ENCODE measurements at places on chromosomes 11 and 22.

- no peak for DNase-seq
Observed at GRCh38 chr11:63536669-63537292, at the start of gene PLAAT4. TSS of gene PLAAT4 (plus strand) at chr11:63536808. CDS start at chr11:63536869, 61 bp downstream.

- no peak for DNase-seq
Observed at GRCh38 chr11:102396708-102397563, 49.9 kb downstream of the BIRC2 start.

DNA sequence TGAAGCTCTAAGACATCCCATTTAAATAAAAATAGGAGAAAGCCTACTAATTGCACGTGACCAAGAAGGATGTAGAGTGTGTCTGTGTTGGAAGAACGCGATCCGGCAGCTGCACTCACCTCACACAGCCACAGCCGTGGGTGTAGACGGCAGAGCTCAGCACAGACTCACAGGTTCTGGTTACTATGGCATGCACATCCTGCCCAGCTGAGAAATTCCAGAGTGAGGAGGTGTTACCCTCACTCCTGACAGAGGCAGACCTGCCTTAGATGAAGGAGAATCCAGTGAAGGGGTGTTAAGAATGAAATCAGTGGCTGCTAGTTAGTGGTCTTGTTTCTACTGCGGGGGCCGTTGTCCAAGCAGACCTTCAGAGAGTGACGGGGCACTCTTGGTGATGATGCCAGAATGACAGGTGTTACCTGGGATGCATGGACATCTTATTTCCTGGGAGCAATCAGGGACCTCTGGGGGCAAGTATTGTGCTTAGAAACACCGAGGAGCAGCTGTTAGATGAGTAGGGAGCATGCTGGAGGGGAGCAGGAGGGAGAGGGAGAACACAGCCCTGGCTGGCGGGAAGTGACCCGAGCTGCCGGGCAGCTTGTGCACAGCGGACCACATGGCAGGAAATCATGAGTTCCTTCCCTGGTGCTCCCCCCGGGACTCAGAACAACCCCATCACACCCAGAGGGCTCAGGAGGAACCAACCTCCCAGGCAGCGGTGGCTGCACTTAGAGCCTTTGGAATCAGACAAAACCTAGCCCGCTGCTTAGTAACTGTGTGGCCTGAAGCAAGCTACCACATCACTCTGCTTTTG is 12.3 kb downstream of the KCNJ5 start:
- no peak for DNase-seq

- DNase-seq, result no peak
Observed at GRCh38 chr22:31923747-31924146, 20.6 kb upstream of the YWHAH start.

GRCh38 chr11:116641561-116642045 is 131.2 kb downstream of the BUD13 start:
- DNase-seq, result peak; percentile 29

DNA sequence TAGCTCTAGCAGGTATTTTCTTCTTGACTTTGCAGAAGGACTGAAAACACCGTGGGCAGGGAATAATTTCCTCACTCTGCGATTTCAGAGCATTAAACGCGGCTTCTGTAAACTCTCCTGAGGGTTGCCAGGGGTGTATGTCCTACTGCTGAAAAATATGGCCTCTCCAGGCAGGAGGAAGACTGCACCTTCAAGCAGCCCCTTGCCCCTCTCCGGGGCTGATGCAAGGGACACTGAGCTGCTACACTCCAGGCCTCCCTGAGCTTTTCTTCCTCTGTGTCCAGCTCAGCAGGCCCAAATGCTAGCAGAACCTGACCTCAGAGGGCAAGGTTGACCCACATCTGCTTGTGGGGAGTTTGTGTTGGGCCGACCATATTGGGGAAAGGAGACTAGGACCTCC is 2.2 kb downstream of the CD6 start:
- DNase-seq, result no peak

- DNase-seq, result no peak
Observed at GRCh38 chr11:123086305-123086704, 24.4 kb upstream of the HSPA8 start.

GRCh38 chr11:114921697-114922096 is 243.4 kb downstream of the NXPE2 start:
- DNase-seq, result no peak

DNA sequence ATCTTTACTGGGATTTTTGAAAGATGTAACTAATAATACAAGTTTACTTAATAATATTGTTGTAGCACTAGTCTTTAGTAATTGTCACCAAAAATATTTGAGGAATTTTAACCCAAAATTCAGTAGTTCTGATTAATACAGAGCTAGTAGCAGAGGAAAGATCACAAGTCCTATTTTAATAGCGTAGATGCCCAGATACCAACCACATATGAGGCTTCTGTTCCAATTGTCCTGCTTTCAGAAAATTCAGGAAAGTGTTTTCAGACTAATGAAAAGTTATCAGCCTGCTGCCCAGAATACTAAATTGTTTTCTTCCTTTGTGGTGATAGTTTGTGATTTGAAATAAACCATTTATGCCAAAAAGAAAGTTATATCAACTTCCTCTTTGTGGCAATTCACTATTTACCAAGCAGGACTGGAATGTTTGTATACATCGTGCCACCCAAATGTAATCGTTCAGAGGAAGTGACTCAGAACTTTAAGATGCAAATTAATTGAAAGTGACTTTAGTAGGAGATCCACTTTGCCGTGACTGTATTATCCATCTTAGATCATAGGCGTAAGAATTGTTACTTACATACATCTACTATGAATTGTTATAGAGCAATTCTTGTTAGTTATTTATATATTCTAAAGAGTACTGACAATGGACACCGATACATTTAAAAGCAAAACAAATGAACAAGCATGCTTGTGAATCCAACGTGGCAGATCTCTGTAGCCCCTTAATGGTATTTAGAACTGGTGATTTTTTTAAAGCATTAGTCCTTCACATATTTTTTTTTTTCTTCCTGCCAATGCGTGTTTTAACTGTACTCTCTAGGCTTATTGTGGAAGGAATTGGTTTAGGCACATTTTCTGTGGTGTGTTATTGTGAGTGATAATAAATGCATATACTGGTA is 231.0 kb downstream of the DDX10 start:
- DNase-seq, result no peak

DNA sequence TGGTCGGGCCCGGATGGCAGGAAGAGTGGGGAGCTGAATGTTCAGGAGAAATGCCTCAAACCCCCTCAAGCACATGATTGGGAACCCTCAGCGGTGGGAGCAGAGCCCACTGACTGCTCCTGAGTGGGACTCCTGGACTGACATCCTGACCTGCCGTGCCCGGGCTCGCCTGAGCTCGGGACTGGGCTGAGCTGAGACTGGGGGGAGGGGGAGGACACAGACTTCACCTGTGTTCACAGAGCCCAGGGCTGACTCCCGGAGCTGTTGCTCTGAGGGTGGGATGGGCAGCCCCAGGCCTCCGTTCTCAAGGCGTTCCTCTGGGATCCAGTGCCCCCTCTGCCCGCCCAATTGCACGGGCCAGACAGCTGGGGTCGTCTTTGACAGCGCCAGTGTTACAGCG is 24.6 kb downstream of the DAGLA start:
- no peak for DNase-seq

Measured in OCI-LY7 (cell line).